NCI-H510A treated with DMSO at 0.1 percent for 48 hours (cell line): ENCODE measurements at places on chromosomes 5 and 9.

- no peak for DNase-seq
These were observed 18.4 kb downstream of the AGXT2 start for GRCh38 chr5:35029333-35029732.

- DNase-seq, result no peak
These were observed 134.9 kb downstream of the GABBR2 start for GRCh38 chr9:98573749-98574278.

GRCh38 chr5:95917207-95917606, 44.4 kb downstream of the ELL2 start:
- no peak for DNase-seq

DNA sequence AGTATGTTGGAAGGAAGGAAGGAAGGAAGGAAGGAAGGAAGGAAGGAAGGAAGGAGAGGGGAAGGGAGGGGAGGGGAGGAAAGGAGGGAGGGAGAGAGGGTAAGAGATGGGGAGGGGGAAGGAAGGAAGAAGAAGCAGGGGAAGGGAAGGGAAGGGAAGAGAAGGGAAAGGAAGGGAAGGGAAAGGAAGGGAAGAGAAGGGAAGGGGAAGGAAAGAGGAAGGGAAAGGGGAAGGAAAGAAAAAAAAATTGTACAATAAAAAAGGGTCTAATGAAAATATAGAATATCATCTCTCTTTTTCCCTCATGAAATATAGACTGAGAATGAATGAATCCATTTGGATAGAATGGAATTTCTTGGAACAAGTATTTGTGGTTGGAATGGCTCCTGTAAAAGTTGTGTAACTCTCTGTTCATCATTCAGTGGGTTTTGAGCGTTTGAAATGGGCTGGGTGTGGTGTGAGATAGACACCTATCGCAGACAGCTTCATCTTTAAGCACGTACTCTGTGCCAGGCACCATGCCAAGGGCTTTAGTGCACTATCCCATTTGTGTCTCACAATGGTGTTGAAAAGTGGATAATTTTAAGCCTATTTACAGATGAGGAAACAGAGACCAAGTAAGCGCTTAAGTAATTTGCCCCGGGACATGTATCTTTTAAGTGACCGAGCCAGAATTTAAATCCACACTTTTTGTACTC, 11.6 kb upstream of the PAPPA start:
- no peak for DNase-seq

DNA sequence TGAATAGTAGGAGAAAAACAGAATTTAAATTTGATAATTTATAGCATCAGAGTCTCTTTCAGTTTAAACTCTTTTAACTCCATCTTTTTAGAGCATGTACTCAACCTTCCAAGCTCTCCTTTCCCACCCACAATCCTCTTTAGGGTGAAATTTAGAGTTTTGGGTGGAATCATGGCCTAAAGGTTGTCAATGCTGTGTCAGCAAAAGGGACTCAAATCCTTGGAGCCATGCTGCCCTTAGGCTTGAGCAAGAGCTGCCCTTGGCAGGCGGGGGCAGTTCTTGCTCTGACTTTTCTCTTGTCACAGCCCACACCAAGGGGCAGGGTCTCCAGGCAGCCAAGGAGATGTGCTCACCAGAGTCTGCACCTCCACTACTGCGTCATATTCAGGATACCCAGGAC, 102.4 kb downstream of the MTX3 start:
- DNase-seq, result no peak

- DNase-seq, result no peak
These were observed 40.8 kb upstream of the SRP19 start for GRCh38 chr5:112820246-112820645.

DNA sequence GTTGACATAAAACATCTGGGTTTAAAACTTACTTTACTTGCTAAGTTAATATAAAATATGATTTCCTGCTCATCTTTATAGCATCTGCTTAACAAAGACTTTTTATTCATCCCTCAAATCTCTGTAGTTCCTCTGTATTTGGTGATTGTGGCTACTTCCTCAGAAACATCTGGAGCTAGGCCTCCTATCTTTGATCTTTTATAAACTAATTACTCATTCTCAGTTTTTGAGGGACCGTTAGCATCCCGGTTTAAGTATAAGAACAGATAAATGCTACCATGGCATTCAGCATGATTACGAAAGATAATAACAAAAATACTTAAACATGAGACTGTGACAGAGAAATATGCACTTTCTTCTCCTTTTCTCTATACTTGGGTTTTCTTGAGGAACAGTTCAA, 85.3 kb downstream of the SLC38A9 start:
- DNase-seq, result no peak

DNA sequence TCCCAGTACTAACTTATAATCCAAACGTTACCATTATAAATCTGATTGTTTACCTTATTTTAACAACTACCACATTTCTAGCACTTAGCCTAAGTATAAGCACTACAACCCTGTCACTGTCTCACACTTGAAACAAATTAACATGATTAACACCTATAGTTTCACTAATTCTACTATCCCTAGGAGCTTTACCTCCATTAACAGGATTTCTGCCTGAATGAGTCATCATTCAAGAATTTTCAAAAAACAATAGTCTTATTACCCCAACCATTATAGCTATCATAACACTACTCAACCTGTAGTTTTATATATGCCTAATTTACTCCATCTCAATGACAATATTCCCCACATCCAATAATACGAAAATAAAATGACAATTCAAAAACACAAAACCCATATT, 89.6 kb downstream of the INSL6 start:
- no peak for DNase-seq

DNA sequence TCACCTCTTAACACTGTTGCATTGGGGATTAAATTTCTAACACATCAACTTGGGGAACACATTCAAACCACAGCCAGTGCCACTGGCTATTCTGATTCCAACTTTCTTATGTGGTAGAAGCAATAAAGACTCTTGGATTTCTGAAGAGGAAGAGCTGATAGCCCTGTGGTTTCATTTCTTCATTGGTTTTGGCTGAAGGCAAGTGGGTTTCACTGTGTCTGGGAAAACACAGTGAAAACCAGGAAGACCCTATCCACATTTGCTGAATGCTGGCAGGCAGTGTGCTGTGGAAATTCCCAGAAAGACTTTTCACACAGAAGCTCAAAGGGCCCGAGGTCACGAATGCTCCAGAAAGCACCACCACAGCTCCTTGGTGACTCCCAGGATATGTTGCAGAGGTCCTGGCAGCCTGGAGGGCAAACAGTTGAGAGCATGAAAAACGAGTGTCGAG, 67.1 kb downstream of the DAPK1 start:
- no peak for DNase-seq

DNA sequence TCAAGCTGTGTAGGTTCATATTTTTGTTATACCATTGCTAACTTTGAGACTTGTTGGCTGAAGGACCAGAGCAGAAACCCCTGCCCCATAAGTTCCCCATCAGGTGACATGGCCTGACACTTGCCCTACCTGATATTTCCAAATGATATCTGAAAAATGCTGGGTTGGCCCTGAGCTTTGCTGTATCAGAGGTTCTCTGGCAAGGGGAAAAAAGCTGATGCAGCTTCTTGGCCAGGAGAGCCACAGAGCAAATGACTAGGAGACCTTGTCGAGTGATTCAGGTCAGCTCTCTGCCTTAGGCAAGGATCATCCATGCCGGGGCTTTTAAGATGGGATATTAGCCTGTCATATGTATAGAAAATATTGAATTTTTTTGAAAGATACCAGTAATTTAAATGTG, 2.9 kb upstream of the MEGF9 start:
- DNase-seq, result no peak

DNA sequence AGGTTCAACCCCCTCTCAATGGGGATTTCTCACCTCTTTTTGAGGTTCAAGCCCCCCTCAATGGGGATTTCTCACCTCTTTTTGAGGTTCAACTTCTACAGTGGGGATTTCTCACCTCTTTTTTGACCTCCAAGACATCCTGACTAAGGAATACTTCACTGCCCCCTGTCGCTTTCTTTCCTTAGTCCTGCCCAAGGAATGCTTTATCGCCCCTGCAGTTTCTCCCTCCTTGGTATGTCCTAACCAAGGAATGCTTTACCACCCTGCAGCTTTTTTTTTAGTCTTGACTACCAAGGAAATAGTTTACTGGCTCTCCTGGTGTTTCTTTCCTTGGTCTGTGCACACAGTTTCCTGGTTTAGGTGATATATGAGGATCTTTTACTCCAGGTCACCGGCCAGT, 9.6 kb upstream of the IRGM start:
- DNase-seq, result no peak

DNA sequence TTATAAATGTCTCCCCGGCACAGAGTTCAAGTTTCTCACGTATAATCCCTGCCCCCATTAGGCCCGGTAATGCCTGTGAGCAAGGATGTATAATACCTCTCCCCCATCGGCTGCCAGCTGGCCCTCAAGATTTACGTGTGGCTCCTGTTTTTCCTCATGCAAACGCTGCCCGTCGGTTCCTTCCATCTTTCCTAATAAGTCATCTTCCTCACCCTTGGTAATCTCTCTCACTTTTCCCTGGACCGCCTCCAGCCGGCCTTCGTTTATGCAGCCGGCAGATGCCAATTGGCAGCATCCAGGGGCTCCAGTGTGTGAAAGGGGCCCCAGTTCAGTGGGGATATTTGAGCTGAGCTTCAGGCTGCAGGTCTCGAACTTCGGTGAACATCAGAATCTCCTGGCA, 86.5 kb upstream of the NEURL1B start:
- DNase-seq, result no peak

DNA sequence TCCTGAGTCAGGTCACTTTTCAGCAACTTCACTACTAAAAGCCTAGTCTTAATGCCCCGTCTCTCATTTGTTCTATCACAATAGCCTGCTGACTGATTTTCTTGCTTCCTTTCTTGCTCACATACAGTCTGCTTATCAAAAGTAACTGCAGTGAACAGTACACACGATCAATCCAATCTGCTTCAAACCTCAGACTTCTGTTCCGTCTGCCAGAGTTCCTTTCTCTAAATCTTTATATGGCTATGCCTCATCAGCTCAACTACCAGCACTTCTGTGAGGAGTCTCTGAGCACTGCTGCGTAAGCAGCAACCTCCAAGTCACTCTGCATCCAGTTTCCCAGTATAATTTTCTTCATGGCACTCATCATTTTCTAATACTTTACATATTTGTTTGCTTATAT, 34.8 kb upstream of the PUM3 start:
- no peak for DNase-seq

DNA sequence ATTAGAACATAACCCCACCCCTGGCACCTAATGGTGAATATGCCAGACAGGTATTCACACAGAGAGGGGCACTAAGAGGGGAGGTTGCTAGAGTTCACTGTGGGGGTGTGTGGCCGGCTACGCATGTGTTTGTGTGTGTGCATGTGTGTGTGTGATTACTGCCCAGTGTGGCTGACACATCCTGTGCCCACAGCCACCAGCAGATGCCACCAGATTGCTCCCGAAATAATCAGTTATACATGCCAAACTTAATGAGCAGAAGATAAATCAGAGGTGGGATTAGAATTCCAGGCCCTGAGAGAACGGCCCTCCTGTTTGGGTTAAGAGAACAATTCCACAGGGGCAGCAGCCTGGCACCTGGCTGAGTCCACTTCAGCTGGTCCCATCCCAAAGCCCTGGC, 91.8 kb upstream of the TBCA start:
- DNase-seq, result no peak

DNA sequence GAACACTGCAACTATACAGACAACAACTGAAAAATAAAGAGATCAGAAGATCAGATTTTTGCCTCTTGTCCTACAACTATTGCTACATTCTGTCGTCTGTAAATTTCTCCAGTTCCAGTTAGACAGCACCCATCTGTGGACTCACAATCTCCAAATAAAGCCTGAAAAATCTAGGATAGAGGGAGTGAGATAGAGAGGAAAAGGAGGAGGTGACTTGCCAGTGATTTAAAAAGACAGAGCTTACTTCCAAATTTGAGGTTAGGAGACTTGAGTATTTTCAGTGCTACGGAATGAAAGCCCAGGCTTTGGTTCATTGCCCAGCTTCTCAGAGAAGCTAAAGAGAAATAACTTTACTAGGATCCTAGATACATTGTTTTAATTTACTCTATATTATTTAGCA, 63.6 kb downstream of the PTCD2 start:
- no peak for DNase-seq

GRCh38 chr9:90854637-90855175, 53.1 kb downstream of the SYK start:
- peak; percentile 44 for DNase-seq

DNA sequence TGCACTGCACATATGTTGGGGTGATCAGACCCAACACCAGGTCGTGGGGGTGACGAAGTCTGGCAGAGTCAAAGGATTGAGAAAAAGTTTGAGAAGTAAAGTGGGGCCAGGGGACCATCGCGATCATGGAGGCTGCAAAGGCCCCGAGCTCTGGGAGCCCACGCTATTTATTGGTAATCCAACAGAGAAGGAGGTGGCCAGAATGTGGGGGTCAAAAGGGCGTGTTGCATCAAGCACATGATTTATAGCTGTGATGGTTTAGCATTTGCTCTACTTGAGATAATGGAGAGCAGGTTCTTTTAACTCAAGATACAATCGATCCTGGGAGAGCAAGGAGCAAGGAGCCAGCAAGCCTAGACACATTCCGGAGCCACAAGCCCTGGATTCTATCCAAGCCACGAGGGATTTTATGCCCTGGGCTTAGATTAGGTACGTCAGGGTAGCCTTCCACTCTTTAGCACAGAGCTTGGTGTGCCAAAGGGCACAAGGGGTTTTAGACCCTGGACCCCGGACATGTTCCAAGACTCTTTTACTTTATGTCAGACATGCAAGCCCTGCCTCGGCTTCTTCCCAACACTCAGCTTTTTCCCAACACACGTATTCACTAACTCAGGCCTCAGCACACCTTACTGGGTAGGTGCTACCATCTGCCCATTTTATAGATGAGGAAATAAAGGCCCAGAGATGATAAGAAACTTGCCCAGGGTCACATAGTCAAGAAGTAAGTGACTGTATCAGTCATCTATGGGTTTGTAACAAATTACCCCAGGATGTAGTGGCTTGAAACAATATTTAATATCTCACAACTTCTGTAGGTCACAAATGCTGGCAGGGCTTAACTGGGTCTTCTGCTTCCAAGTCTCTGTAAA, 39.5 kb downstream of the NSUN2 start:
- DNase-seq, result no peak

DNA sequence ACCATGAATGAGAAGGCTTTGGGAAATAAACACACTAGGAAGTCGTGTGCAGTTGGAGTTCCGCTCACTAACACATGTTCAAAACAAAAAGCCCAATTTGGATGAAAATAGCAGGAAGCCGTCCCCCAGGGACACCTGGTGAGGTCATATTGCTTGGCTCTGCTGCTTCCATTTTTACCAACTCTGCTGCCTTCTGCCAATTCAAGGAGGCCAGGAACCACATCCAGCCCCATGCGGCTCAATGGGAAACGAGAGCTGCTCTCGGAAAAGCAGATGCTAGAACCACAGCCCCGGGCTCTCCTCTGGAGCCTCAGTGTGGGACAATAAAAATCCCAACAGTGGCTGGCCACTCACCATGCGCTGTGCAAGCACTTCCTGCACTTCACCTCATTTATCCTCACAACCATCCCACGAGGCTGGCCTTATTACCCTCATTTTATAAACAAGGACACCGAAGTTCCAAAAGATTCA, 13.4 kb downstream of the ADAM19 start:
- DNase-seq, result no peak

DNA sequence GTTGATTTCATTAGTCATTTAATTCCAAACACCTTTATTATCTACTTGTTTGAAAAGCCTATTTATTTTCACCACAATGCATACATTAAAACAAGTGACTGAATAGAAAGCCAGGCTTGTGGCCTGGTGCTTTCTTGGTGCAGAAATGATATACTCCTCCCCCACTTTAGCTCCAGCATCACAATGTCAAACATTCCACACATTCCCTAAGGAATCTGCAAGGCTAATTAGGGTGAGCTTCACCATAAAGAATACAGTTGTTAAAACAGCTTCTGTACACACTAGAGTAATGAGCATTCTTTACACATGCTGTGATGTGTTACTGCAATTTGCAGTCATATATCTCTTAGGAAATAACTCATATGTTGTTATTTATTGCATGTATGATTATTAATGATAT, 705.7 kb downstream of the CETN3 start:
- no peak for DNase-seq
